ENCODE measurements at places on chromosomes 12 and 14.

- no peak for DNase-seq
Measured at GRCh38 chr14:59406454-59407245, 58.5 kb downstream of the GPR135 start.

DNA sequence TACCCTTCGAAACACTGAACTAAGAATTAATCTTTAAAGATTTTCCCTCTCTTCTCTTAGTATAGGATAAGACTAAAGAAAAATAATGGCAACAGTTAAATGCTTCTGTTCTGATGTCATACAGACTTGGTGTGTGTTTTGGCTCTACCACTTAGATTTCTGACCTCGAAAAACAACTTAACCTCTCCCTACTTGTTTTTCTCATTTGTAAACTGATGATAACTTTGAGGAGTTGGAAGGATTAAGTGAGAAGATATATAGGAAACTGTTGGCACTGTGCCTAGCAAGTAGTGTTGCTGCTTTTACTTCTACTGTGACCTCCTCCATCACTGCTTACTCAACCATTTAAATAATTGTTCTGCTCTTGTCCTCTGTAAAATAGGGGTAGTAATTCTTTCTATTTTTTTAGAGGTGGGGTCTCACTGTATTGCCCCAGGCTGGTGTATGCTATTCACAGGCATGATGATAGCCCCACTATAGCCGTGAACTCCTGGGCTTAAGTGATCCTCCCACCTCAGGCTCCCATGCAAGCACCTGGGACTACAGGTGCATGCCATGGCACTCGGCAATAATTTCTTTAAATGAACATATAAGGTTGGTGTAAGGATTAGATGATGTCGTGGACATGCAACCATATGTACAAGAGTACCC, 22.4 kb downstream of the PALS1 start:
- no peak for DNase-seq

GRCh38 chr12:56999456-56999855, 6.9 kb downstream of the ZBTB39 start:
- no peak for DNase-seq

DNA sequence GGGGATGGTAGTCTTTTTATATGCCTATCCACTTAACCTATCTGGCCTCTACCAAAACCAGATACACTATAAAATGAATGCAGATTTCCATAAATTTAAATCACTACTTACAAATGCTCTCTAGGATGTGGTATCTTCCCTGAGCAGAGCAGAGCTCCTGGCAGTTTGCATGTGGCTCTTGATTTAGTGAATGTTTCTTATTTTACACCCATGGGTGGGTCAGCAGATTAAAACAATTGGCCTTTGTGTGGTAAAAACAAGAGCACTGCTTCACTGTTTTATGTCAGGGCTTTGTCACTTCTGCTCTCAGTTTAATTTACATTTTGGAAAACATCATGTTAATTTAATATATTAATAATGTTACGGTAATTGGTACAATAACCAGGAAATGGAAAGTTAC, 5.5 kb downstream of the TAS2R19 start:
- no peak for DNase-seq

Data from right hindlimb (tissue), 1 donor.